Lung (tissue), 17 donors: ENCODE measurements at places on chromosomes 7 and 10. TPM values are rescaled to one million over a fixed set of nuclear protein-coding genes. Genes with fewer than 3 reads are reported as not detected.

- no peaks in the 10 kb centered on the region for H3K27me3 ChIP-seq
- H3K36me3 ChIP-seq, result no peaks in the 10 kb centered on the region
- DNase-seq, result no peak
These were observed 11.7 kb upstream of the CALML3 start for GRCh38 chr10:5512881-5513612.

Gene TRAPPC14
- 9.8 TPM for total RNA-seq

GRCh38 chr10:88243202-88243744 lies 339.8 kb downstream of the RNLS start:
- no peak overlapping the region for H3K27ac ChIP-seq
- no peaks in the 10 kb centered on the region for H3K36me3 ChIP-seq
- DNase-seq, result no peak
- peaks cover 21% of the 10 kb centered on the region for H3K4me1 ChIP-seq

Gene TMEM130
- total RNA-seq, result 1.5 TPM

DNA sequence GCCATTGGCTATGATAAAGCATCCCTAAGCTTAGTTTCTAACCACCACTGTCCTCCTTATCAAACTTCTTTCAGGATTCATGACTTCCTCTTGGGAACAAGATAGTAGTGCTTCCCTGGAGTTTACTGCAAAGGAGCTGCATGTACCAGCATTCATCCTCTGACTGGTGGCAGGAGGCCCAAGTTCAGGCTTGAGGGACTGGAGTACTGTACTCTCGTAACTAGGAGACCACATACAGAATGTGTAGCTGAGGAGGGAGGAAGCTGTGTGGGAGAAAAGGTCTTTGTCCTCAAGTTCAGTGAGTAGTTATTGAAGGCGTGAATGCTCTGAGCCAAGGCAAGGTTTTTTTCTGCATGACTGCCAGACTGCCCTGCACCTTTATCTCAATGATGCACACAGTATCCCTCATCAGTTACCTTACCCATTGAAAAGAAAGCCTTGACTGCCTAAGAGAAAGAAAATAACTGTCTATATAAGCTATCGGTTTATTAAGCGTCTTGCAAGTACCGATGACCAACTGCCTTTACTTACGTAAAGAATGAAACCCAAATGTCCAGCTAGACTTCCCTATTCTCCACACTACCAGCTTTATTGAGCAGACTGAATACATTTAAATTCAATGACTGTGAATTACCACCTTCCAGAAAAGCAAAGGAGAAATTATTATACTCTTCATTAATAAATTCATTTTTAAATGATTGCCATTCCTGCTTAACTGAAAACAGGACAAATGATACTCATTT lies 12.8 kb downstream of the SCRN1 start:
- H3K36me3 ChIP-seq, result no peaks in the 10 kb centered on the region
- no peak overlapping the region for H3K4me3 ChIP-seq
- H3K27me3 ChIP-seq, result no peaks in the 10 kb centered on the region
- no peaks in the 10 kb centered on the region for H3K4me1 ChIP-seq
- no peak overlapping the region for H3K27ac ChIP-seq

DNA sequence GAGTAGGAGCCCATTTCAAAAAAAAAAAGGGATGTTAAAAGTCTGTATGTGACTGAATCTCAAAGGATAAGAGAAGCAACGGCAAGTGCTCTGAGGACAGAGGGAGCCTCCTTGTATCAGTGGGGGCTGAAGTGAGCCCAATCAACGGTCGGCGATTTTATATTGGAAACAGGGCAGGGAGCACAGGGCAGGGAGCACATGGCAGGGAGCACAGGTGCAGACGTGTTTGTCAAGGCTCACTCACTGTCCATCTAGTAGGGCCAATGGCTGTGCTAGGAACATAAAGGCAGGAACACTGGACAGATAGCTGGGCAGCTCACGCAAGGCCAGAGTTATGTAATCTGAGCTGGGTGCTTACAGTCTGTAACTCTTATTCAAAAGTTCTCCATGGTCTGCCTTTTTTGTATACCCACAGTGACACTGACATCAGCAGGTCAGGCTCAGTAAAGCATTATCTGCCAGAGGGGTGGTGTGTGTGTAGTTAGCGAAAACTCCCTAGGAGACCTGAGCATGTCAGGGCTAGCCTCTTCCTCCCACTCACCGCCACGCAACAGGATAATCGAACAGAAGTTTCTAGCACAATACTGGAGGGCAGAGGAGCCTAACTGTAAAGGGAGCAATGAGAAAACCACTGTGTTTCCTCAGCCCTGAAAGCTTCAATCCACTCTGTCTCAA lies 15.4 kb downstream of the AKR1B1 start:
- H3K36me3 ChIP-seq, result peaks cover 47% of the 10 kb centered on the region
- H3K4me1 ChIP-seq, result no peaks in the 10 kb centered on the region
- no peak for DNase-seq

- no peaks in the 10 kb centered on the region for H3K36me3 ChIP-seq
- no peak for DNase-seq
- H3K4me3 ChIP-seq, result no peak overlapping the region
These were observed 38.1 kb upstream of the CCDC6 start for GRCh38 chr10:59944339-59944935.

Gene WIPF3
- 2.8 TPM for total RNA-seq

- H3K27me3 ChIP-seq, result no peaks in the 10 kb centered on the region
- H3K4me1 ChIP-seq, result no peaks in the 10 kb centered on the region
- H3K4me3 ChIP-seq, result no peak overlapping the region
- no peak overlapping the region for H3K27ac ChIP-seq
These were observed 313.2 kb upstream of the KCND2 start for GRCh38 chr7:119959811-119960210.

DNA sequence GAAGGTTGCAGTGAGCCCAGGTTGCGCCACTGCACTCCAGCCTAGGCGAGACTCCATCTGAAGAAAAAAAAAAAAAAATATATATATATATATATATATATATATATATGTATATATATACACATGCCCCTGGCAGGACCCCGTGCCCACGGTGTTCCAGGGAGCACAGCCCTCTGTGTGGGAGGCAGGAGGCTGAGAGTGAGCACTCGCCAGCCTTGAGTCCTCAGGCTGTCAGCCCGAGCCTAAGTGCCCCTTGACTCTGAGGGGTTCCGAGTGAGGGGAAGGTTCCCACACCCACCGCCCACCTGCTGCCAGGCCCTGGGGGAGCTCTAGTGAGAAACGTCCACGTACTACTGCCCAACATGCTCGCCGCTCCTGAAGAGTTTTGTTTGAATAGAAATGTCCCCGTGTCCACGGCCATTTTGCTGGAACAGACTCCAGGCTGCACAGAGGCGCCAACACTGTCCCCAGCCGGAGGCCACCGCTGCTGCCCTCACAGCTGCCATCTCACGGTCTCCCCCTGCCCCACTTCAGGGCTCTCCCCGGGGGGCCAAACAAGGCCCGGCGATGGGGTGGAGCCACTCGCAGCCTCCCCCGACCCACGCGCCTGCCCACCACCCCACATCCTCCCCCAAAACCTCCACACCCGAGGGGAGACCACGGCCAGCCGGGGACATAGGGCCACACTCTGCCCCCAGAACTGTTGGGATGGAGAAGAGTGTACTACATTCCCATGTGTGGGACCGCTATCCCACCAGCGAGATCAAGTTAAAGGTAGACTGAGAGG lies 62.8 kb upstream of the EBF3 start:
- no peaks in the 10 kb centered on the region for H3K27me3 ChIP-seq
- H3K4me3 ChIP-seq, result no peak overlapping the region
- no peak overlapping the region for H3K27ac ChIP-seq
- no peaks in the 10 kb centered on the region for H3K36me3 ChIP-seq

GRCh38 chr7:145718129-145718528 lies 398.5 kb upstream of the CNTNAP2 start:
- DNase-seq, result no peak
- no peaks in the 10 kb centered on the region for H3K36me3 ChIP-seq
- H3K4me1 ChIP-seq, result no peaks in the 10 kb centered on the region
- no peaks in the 10 kb centered on the region for H3K27me3 ChIP-seq
- H3K27ac ChIP-seq, result no peak overlapping the region
- no peak overlapping the region for H3K4me3 ChIP-seq

GRCh38 chr7:73892003-73892999 lies 31.3 kb downstream of the TMEM270 start:
- DNase-seq, result peak; percentile 62
- no peaks in the 10 kb centered on the region for H3K36me3 ChIP-seq
- no peaks in the 10 kb centered on the region for H3K27me3 ChIP-seq
- no peaks in the 10 kb centered on the region for H3K4me1 ChIP-seq

DNA sequence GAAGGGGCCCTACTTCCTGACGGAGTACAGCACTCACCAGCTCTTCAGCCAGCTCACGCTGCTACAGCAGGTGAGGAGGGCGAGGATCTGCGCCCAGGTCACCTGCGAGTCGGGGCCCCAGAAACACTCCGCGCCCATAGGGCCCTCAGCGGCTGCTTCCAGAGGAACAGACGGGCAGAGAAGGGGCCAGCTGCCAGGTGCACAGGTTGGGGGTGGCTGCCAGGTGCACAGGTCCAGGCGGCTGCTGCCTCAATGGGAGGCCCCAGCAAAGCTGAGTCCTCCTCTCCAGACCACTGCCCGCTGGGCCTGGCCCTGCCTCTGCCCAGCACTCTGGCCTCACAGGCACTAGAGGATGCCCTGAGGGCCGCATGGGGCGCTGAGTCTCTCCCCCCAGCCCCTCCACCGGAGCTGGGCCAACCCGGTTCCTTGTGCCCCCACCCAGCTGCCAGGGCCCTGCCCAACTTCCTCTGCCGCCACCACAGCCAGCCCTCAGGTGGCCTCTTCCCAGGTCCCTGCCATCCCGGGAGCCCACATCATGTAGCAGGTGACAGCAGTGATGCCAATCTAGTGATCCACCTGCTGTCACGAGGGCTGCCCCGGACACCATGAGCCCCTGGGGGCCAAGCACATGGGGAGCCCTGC lies 17.0 kb upstream of the UTF1 start:
- H3K4me1 ChIP-seq, result no peaks in the 10 kb centered on the region
- H3K27me3 ChIP-seq, result no peaks in the 10 kb centered on the region
- H3K27ac ChIP-seq, result no peak overlapping the region
- H3K36me3 ChIP-seq, result no peaks in the 10 kb centered on the region
- DNase-seq, result no peak

- no peaks in the 10 kb centered on the region for H3K4me1 ChIP-seq
- H3K27me3 ChIP-seq, result no peaks in the 10 kb centered on the region
- no peak for DNase-seq
- H3K27ac ChIP-seq, result no peak overlapping the region
- no peaks in the 10 kb centered on the region for H3K36me3 ChIP-seq
- no peak overlapping the region for H3K4me3 ChIP-seq
These were observed 5.1 kb upstream of the CSGALNACT2 start for GRCh38 chr10:43132867-43133787.

DNA sequence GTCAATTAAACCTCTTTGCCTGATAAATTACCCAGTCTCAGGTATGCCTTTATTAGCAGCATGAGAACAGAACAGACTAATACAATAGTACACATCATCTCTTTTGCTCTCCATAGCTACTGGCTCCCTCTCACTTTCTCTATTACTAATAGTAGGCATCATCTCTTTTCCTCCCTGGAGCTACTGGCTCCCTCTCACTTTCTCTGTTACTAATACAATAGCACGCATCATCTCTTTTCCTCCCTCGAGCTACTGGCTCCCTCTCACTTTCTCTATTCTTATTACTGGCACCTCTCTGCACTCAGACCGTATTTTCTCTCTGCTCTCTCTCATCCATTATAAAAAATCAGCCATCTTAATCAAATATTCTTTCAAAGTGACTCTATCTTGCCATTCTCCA lies 37.1 kb downstream of the SLC25A13 start:
- no peaks in the 10 kb centered on the region for H3K36me3 ChIP-seq
- no peak overlapping the region for H3K4me3 ChIP-seq
- no peak overlapping the region for H3K27ac ChIP-seq
- no peaks in the 10 kb centered on the region for H3K4me1 ChIP-seq
- no peaks in the 10 kb centered on the region for H3K27me3 ChIP-seq

DNA sequence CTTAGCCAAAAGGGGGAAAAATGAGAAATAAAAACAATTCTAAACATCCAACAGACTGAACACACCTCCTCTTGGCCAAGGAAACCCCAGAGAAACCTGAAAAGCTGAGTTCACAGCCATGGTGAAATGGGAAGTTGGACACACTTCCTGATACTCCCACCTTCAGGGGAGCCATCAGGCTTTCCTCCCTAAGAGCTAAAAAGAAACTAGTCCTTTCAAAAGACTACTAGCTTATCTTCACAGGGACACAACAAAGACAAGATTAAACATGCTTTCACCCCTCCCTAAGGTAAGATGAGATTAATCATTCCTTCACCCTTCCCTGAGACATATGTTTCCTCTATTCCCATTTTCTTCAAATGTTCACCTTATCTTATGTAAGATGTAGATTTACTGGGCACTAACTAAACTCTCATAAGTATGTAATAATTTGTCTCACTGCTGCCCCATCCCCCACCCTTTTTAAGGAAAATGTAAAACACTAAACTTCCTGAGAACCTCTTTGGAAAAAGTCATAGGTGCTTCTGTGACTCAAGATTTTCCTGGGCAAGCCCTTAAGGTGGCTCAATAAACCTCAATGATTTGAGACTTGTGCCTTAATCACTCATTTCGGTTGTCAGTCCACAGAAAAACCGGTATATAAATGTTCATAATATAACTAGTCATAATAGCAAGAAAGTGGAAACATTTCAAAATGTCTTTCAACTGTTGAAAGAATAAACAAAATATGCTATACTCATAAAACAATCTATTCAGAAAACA lies 40.5 kb downstream of the HTR7 start:
- H3K4me3 ChIP-seq, result no peak overlapping the region
- no peaks in the 10 kb centered on the region for H3K27me3 ChIP-seq
- DNase-seq, result no peak
- no peaks in the 10 kb centered on the region for H3K36me3 ChIP-seq
- no peaks in the 10 kb centered on the region for H3K4me1 ChIP-seq

Gene NPFFR1
- 2.2 TPM for total RNA-seq

Gene CYP26A1
- total RNA-seq, result not detected

Gene GPR15LG
- total RNA-seq, result not detected
